ENCODE measurements at places on chromosomes 6 and 20.

DNA sequence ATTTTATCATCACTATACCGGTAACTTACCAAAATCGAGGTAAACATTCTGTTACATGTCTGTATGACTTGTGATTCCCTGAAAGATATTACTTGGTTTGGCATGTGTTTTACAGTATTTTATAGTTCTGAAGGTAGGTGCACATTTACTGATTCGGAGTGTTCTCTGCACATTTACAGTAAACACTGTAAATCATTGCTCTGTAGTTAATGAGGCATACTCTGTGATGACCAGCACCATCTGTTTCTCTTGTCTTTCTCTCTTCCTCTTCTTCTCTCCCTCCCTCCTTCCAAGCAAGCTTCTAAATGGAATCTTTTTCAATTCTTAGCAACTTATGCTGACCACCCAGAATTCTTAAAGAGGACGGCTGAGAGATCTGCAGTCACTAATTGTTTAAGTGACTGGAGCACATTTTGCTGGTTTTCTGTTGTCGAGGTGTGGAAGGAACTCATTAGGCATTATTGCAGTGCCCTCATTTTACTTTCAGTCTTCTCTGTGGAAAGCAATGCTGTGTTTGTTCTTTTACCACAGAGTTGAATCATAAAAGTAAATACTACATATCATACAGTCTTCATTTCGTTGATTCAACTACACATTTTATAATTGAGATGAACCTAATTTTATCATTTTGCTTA, 126.5 kb downstream of the UTRN start:
- no peak for DNase-seq

DNA sequence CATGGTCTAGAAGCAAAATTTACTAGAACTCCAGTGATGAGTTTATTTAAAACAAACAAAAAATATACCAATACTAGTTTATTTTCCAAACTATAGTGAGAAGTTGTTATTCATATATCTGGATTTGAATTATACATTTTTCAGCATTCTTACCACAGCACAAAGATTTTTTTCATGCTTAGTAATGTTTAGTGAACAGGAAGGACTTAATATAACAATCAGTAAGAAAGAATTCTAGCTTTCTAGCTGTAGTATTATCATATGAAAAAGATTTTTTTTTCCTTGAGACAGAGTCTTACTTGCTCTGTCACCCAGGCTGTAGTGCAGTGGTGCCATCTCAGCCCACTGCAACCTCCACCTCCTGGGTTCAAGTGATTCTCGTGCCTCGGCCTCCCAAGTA, 13.8 kb downstream of the MARCKS start:
- no peak for DNase-seq

DNA sequence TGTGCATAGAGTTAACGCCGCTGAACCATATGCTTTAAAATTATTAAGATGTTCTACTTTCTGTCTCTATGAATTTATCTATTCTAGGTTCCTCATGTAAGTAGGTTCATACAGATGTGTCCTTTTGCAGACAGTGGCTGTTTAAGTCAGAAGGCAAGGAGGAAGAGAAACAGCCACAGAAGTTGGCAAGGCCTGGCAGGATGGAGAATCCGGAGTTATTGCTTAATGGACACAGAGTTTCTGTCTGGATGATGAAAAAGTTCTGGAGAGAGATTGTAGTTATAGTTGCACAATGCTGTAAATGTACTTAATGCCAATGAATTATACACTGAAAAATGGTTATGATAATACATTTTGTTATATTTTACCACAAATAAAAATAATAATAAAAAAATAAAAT, 283.6 kb upstream of the CNR1 start:
- DNase-seq = no peak

- no peak for DNase-seq
Measured at GRCh38 chr6:29509239-29509638, 21.5 kb upstream of the MAS1L start.

- DNase-seq = no peak
Measured at GRCh38 chr20:24609757-24610156, 140.3 kb downstream of the SYNDIG1 start.

GRCh38 chr20:55472704-55473103, 532.6 kb downstream of the CBLN4 start:
- DNase-seq = no peak

GRCh38 chr20:50491926-50492634, 18.1 kb upstream of the PTPN1 start:
- DNase-seq = no peak

Data from stimulated activated CD8-positive, alpha-beta memory T cell treated with anti-CD3 and anti-CD28 coated beads, Interleukin-4, amount 100 ng/mL, for 1 hour (primary cell).